Fibroblast of the aortic adventitia (primary cell): ENCODE measurements at places on chromosomes 11 and 22. TPM values are rescaled to one million over a fixed set of nuclear protein-coding genes. Genes with fewer than 3 reads are reported as not detected.

DNA sequence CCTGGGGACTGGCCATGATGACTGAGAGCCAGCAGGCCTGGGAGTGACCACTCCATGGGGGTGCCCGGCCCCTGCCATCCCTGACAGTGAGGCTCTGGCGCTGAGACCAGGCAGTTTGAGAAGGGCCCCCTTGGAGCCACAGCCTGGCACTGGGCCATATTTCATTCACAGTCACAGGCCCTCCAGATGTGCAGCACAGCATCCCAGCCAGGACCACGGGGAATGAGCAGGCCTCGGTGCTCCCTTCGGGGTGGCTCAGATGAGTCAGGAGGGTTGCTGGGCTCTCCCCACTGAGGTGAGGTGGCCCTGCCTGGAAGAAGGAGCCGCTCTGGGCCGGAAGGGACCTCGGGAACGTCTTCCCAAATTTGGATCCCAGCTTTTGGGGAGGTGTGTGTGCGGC lies 53.0 kb downstream of the GRAMD4 start:
- DNase-seq, result no peak

- no peak for DNase-seq
Measured at GRCh38 chr11:116736763-116737162, 36.0 kb downstream of the BUD13 start.

GRCh38 chr11:110935018-110935640 lies 222.9 kb upstream of the ARHGAP20 start:
- no peak for DNase-seq

DNA sequence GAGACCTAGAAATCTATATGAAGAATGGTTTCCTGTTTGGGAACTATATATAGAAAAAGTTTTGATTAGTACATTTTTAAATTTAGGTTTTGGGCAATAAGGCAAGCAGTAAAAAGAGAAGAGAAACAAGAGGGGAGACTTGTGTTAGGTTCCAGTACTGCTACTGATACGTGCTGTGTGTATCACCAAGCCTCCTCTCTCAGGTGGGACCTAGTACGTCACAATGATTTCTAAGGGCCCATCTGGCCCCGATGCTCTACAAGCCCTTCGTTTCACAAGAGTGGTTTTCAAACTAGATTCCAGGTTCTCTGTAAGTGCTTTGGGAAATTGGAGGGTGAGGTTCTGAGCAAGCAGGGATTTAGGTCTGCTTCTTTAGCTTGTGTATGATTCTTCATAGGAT lies 39.2 kb downstream of the USP35 start:
- no peak for DNase-seq

GRCh38 chr11:46469926-46470325 lies 78.3 kb upstream of the CHRM4 start:
- DNase-seq, result peak; percentile 47

GRCh38 chr11:3655547-3655946 lies 10.6 kb downstream of the ART1 start:
- no peak for DNase-seq

- no peak for DNase-seq
Measured at GRCh38 chr11:70141486-70142220, 61.4 kb upstream of the FADD start.

DNA sequence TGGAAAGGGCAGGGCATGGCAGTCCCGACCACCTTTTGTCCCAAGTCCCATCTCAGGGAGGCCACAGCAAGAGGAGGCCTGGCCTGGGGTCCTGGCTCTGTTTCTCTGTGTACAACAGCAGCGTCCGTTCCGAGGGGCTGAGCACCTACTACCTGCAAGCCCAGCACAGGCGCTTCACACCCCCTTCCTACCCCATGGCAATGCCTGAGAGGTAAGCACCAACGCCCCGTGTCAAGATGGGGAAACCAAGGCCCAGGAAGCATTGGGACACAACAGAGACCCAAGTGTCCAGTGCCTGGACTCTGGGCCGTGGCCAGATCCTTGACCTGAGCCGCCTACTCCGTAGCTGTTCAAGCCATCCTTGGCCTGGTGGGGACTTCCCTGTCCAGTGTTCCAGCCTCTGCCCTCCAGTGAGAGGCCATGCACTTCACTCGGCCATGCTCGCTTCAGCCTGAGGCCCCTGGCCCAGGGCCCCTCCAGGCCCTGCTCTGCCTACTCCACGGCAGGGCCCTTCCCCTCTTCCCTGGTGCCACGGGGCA lies 14.3 kb upstream of the TCF20 start:
- DNase-seq, result no peak

DNA sequence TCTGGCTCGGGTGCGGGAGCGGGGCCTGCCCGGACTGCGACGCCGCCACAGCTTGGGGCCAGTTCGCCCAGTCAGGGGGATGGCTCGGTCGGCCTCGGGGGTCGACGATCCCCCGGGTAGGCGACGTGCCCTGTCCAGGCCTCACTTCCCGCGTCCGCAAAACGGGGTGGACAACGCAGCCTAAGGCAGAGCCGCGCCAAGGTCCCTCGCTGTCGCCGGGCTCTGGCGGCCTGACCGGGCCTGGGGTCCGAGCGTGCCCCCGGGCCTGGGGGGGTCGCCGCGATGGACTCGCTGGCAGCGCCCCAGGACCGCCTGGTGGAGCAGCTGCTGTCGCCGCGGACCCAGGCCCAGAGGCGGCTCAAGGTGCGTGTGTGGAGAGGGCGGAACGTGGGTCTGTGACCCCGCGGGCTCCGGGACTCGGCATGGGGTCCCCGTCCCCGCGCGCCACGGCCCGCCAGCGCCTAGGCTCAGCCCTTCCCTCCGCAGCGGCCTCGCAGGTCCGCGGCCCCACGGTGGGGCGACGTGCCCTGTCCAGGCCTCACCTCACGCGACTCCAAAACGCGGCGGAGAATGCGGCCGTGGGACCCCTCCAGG lies 4.2 kb downstream of the SEPTIN5 start:
- no peak for DNase-seq

- DNase-seq, result no peak
Measured at GRCh38 chr11:102346456-102346747, 612 bp upstream of the BIRC2 start.

- DNase-seq, result no peak
Measured at GRCh38 chr11:72271980-72272379, 28.0 kb upstream of the PHOX2A start.

GRCh38 chr11:21794306-21794705 lies 398.6 kb upstream of the ANO5 start:
- DNase-seq, result no peak

GRCh38 chr11:126992065-126992803 lies 8.3 kb downstream of the KIRREL3 start:
- DNase-seq, result peak; percentile 90

DNA sequence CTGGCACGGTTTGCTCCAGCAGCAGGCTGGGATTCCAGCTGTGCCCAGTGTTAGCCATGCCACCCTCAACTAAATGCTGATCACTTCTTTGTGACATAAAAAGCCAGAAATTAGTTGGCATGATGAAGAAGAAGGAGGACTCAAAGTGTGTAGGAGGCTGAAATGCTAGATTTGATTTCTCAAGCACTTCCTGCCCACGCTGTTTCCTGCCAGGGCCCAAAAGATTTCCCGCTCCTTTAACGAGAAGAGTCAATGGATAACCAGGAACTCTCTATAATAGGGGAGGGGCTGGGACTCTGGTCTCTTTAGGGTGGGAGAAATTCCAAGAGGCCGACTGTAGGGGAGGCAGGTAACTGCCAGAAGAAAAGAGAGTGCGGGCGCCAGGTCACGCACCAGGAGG lies 26.4 kb downstream of the APOL3 start:
- no peak for DNase-seq

DNA sequence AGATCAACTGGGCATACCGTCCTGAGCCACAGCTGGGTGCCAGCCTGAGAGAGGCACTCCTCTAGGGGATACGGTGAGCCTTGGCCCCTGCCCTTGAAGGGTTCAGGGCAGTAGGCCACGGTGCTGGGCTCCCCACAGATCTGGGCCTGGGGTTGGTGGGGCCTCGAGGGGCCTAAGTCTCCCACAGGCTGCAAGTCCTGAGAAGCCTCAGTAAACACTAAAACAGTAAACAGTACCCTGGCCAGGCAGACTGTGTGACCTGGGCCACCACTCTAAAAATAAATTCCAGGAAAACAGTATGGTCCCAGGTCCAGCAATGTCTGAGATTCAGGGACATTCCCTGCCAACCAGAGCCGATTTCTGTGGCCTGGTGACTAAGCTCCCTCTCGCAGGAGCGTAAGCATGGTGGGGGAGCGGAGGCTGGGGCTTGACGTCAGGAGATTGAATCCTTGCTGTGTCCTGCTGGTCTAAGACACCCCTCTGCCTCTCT lies 2.3 kb upstream of the RHOD start:
- peak; percentile 59 for DNase-seq

- peak; percentile 93 for DNase-seq
Measured at GRCh38 chr11:8905528-8906165, 5.3 kb upstream of the AKIP1 start.

DNA sequence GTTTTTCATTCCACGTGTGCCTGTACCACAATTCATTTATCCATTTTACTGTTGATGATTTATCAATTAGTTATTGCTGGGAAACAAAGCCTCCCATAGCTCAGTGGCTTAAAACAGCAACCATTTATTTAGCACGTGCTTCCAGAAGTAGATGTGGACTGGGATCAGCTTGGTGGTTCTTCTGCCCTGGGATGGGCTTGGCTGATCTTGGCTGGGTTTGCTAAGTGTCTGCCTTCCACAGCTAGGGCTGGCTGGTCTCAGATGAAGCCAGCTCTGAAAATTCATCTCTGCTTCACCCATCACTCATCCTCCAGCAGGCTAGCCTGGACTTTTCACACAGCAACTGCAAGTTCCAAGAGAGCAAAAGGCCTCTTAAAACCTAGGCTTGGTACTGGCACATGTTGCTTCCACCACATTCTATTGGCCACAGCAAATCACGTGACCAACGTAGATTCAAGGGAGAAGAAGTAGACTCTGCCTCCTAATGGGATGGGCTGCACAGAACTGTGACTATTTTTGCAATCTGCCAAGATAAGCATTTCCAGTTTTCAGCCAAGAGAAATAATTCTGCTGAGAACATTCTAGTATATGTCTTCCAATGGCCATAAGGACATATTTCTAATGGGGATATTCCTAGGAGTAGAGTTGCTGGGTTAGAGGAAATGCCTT lies 124.9 kb downstream of the MN1 start:
- peak; percentile 81 for DNase-seq

- DNase-seq, result peak; percentile 37
Measured at GRCh38 chr11:10606536-10607208, 38.2 kb upstream of the LYVE1 start.

The TYR gene
- not detected in 2 replicates for total RNA-seq

The CEP126 gene
- total RNA-seq, result 3.9 and 4.2 TPM in 2 replicates

The KCNK4 gene
- not detected in 2 replicates for total RNA-seq

The NAALADL1 gene
- 9.7 and 11.5 TPM in 2 replicates for total RNA-seq

The TMEM138 gene
- 13.7 and 38.5 TPM in 2 replicates for total RNA-seq

The BTBD18 gene
- 0.09 TPM in 1 of 2 replicates, not detected in the other for total RNA-seq

The EXPH5 gene
- 0.72 and 1.1 TPM in 2 replicates for total RNA-seq

The KCNQ1OT1 gene
- total RNA-seq, result 5.5 and 7.3 TPM in 2 replicates

The DSCAML1 gene
- total RNA-seq, result not detected in 2 replicates
